ENCODE measurements at places on chromosomes 7 and 10. TPM values are rescaled to one million over a fixed set of nuclear protein-coding genes. Genes with fewer than 3 reads are reported as not detected.

DDIT4 gene
- 637 TPM for total RNA-seq

DGKB gene
- total RNA-seq: not detected

ICA1 gene
- total RNA-seq: 2.4 TPM

OR2A42 gene
- not detected for total RNA-seq

TBX20 gene
- 0.15 TPM for total RNA-seq

BCL7B gene
- total RNA-seq: 48.0 TPM

DNA sequence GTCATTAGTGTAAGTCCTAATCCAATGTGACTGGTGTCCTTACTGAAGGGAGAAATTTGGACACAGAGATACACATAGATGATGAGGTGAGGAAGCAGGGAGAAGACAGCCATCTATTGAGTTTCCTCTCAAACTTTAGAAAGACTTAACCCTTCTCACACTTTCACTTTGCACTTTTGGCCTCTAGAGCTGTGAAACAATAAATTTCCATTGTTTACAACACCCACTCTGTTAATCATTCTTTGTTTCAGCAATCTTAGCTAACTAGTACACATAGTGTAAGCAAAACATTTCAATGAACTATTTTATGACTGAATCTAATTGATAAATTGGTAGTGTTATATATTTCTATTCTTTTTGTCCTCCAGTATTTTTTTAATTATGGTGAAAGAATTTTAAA, 1092.8 kb upstream of the POT1 start:
- DNase-seq: no peak

- DNase-seq: no peak
Measured at GRCh38 chr10:19921300-19922140, 105.3 kb downstream of the PLXDC2 start.

DNA sequence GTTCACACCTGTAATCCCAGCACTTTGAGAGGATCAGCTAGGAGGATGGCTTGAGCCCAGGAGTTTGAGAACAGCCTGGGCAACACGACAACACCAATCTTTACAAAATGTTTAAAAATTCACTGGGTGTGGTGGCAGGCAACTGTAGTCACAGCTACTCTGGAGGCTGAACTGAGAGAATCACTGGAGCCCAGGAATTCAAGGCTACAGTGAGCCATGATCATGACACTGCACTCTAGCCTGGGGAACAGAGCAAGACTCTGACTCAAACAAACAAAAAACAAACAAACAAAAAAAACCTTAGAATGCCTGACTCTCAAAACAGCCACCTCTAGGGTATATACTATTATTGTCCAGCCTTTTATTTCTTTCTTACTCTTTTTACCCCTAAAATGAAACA, 56.5 kb upstream of the PAPSS2 start:
- no peak for DNase-seq

GRCh38 chr10:132542086-132542775, 4.6 kb downstream of the INPP5A start:
- no peak for DNase-seq

DNA sequence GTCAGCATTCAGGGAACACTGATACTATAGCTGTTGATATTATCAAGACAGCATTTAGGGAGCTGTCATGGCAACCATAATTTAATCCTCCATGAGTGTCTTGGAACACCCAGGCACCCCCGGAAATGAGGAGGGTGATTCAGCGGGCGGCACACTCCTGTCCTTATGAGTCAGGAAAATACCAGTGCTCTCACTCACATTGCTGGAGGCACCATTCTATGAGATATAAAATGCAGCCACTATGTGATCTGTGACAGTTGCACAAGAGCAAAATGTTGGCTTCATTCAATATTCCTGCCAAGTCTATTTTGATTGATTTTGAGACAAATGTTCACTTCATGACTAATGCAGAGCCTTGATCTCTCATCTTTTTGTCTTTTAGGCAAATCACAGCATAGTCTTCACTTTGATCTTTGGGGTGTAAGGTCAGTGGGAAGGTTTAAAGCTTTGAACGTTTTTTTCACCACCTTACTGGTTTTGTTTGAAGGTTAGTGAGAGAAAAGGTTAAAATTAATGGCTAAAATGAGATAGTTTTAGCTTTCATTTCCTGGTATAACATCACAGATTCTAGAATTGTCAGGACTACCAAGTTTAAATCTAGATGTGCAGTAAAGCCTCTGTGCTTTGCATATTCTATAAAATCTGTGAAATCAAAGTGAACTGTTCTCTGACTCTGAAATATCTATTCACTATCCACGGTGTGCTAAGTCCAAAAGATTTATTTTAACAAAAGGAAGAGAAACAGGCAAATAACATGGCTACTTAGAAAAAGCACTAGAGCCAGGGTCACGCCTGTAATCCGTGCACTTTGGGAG, 12.4 kb upstream of the ARHGAP12 start:
- peak; percentile 47 for DNase-seq

- DNase-seq: no peak
Measured at GRCh38 chr10:966466-967235, 21.6 kb upstream of the GTPBP4 start.

DNA sequence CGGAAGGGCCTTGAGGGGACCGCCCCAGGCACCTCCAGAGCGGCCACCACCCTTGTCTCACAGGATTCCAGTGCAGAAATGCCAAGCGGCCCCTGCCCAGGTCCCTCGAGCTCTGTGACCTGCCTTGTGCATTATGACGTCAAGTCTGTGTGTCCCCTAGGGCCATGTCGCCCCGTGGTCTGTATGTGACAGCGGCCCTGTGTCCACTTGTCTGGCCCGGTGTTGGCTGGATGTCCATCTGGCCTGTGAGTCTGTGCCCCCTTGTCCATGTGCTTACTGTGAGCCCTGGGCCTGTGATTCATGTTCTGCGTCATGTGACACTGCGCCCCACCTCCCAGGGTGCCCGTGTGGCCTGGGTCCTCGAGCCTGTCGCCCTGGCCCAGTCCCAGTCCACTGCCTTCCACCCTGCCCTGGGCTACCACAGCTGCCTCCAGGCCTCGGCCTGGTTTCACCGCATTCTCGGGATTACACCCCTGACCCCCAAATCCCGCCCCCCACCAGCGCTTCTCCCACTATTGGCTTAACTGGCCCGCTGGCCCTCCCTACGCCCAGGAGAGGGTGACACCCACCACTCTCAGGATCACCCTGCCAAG, 66.6 kb upstream of the ZNF722 start:
- DNase-seq: no peak

GRCh38 chr10:22659866-22660265, 54.5 kb downstream of the PIP4K2A start:
- DNase-seq: no peak

- DNase-seq: peak; percentile 11
Measured at GRCh38 chr7:40604601-40605438, 470.0 kb downstream of the SUGCT start.

DNA sequence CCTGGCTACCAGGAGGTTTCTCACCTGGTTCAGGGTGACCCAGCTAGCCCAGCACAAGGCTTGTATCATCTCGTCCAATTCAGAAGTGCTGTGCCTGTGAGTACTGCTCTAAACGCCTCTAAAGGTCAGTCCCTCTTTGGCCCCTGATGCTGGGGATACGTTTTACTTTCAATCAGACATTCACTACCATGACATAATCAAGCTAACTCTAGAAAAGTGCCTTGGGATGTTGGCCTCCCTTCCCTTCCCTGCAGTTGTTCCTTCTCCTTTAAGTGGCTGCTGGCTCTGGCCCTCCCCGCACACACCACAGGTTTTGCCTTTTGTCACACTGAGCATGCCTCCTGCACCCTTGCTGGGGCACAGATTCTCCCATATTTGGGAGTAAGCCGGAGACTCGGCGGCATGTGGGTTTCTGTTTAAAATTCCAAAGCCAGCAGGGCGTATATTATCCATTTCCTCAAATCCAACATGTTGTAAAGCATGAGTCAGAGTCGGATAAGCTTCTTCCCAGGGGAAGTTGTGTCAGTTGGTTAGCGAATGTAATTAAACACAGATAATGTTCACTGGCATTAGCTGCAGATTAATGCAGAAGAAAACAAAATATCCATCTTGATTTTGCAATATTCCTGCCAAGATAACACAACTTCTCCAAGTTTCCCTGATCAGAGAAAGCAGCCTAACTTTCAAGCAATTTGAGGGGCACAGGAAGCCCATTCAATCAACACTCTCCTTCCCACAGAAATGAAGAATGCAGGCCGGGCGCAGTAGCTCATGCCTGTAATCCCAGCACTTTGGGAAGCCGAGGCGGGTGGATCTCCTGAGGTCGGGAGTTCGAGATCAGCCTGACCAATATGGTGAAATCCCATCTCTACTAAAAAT, 31.8 kb upstream of the VCL start:
- DNase-seq: no peak

- DNase-seq: no peak
Measured at GRCh38 chr7:1649751-1650326, 20.2 kb upstream of the ELFN1 start.

- DNase-seq: no peak
Measured at GRCh38 chr10:97778452-97779302, 6.9 kb upstream of the SFRP5 start.

DNA sequence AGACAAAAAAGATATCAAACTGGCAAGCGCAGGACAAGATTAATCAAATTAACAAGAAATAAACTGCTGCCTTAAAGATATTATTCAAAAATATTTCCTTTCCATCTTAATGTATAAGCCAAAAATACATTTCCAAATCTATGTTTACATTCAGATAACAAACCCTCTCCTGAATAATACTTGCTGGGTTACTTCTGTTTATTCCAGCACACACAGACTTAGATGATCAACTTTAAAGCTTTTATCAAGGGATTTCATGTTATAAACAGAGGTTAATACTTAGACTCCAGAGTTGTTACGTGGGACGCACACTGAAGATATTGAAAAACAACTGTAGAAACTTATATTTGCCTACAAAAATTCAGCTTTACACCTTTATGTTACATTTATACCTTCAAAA, 33.6 kb downstream of the LMOD2 start:
- no peak for DNase-seq

DNA sequence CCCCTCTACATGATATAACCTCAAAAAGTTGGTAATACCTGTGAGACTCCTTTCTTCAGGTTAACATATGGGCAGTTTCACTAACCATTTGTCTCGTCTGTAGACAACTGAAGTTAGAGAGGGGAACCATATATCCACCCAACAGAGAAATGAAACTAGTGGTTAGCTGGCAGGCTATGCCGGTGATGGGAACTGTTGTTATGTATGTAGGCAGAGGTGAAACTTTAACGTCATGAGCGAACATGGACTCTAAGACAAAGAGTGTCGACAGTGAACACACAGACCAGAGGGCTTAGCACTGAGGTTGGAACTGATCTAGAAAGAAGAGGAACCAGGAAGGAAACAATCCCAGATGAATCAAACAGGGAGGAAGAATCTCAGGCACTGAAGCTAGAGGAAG, 112.4 kb downstream of the ELMO1 start:
- peak; percentile 71 for DNase-seq

- DNase-seq: no peak
Measured at GRCh38 chr7:23205909-23206767, 24.3 kb downstream of the NUP42 start.

- DNase-seq: no peak
Measured at GRCh38 chr10:103467406-103467805, 8.7 kb upstream of the CALHM1 start.

GRCh38 chr7:41219276-41219675, 483.6 kb downstream of the INHBA start:
- no peak for DNase-seq

- DNase-seq: no peak
Measured at GRCh38 chr7:128961030-128961659, 23.4 kb downstream of the IRF5 start.
